ENCODE measurements at places on chromosomes 16 and 17. TPM values are rescaled to one million over a fixed set of nuclear protein-coding genes. Genes with fewer than 3 reads are reported as not detected.

C16orf86 gene
- total RNA-seq = 0.63 TPM

NDUFAB1 gene
- 220 TPM for total RNA-seq

- DNase-seq = no peak
These were observed 45.3 kb downstream of the WNT3 start for GRCh38 chr17:46773221-46773605.

DPEP3 gene
- total RNA-seq = not detected

ELOB gene
- total RNA-seq = 298 TPM

DNA sequence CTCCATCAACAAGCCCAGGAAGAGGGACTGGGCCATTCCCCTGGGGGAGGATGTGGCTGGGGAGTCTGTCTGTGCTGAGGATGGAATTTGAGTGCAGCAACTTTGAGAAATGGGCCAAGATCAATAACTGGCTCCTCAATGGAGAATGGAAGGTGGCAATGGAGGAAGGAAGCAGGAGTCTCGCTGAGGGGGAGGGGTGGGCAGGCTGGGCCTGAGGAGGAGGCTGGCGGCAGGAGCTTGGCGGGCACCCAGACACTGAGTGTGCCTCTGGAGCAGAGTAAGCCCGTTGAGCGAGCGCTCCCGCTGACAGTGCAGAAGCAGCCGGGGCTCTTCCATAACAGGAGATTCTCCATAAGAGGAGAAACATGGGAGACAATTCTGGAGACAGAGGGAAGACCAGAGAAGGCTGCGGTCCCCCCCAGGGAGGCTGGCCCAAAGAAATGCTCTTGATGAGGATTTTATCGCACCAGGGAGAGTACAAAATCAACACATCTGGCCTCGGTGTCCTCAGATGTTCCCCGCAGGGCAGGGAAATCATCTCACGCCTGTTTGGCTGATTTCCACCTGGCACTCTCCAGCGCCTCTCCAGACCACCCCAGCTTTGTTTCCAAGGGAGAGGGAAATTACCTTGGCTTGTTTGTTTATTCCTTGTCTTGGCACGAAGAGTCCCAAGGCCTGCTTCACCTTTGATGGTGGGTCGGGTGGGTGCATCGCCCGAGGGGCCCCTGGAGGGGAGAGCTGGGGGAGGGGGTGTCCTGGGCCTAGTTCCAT lies 2.8 kb upstream of the MMP15 start:
- DNase-seq = no peak
